ENCODE measurements at places on chromosomes 5 and 9. TPM values are rescaled to one million over a fixed set of nuclear protein-coding genes. Genes with fewer than 3 reads are reported as not detected.

GTF3C4 gene
- total RNA-seq: 16.9 TPM

DNA sequence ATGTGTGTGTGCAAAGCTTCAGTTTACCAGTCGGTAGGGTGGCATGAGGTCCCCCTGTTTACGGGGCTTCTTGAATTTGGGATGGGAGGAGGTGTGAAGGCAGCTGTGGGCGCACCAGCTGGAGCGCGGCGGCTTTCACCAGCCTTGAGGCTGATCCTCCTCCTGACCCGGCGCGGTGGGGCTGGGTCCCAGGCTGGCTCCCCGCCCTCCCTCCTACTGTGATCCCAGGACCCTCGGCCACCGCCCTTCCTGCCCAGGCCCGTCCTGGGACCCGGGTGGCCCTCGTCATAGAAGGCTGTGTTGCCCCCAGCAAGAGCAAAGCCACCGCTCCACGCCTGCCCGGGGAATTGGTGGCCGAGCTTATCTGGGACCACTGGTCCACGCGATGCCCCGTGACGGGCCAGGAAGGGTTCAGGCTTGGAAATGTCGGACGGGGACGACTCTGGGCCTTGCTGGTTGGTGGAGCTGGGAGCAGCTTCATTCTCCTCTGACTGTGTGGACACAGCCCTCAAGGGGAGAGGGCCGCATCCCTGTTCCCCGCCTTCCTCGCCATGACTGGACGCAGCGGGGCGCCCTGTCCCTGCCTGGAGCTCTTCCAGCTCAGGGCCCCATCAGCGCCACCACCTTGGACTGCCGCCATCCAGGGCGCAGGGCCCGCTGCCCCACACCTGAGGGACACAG is 271.1 kb upstream of the IRX1 start:
- no peak for DNase-seq

TNFSF15 gene
- 5.6 TPM for total RNA-seq

DNA sequence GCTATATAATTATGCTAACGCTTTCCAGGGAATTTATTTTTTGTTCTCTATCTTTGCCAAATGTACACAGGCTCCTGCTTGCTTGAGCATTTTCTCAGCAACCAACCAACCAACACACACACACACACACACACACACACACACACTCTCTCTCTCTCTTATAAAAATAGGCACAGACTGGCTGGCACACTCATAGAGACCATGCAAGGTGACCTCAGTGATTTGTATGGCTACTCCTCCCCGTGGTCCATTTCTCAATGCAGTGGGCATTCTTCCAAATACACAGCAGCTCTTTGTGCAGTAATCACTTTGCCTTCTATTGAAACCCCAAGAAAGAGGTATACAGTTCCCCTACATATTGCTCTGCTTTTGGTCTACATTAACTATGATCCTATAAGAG is 416.0 kb downstream of the MAN2A1 start:
- DNase-seq: peak; percentile 65

DNA sequence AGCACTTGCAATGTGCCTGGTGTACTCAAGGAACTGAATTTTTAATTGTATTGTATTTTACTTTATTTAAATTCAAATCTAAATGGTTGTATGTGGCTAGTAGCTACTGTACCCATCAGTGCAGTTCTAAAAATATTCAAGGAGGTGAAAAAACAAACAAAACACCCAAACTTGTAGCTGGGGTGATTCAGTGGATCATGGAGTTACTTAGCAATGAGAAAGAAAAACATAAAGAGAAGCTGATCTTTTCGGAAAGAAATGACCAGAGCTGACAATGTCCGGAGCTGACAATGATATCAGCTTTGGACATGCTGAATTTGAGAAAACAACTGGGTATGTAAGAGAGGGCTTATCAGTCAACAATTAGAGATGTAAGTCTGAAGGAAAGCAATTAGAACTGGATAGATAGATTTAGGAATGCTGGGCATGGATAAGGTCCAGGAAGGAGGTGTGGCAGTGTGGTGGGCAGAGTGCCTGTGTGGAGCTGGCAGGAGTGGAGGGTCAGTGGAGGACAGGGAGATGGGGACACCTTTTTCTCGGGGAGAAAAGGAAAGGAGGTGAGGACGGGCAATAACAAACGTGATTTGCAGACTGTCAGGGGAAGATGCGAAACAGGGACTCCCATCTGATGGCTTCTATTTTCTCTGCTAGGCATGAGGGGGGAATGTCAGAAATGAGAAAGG is 113.2 kb downstream of the DCP2 start:
- no peak for DNase-seq
